ENCODE measurements at places on chromosomes 5 and 9. TPM values are rescaled to one million over a fixed set of nuclear protein-coding genes. Genes with fewer than 3 reads are reported as not detected.

DNA sequence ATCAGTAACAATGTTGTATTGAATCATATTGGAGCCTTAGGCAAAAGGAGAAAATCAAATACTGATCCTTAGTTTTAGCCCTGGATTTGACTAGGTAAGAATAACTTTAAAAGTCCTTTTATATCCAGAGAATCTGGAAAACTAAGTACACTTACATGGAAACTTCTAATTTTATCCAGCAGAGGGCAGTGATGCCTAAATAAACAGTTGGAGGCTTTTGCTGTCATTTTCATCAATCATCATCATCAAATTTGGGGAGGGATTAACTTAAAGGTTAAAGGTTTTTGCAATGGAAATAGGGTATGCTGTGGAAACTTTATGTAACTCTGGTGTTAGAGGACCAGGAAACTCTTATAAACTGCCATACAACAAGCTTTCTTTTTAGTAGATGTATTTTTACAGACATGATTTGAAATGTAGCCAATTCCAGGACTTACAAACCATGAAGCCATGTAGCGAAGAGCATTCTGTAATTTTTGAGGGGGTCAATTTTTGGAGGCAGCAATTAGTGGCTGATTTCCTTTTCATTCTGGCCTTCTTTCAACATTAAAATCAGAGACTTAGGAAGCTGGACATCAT is 112.7 kb downstream of the OSTF1 start:
- DNase-seq = no peak

- no peak for DNase-seq
Observed at GRCh38 chr5:6822068-6822467, 108.8 kb downstream of the TENT4A start.

DNA sequence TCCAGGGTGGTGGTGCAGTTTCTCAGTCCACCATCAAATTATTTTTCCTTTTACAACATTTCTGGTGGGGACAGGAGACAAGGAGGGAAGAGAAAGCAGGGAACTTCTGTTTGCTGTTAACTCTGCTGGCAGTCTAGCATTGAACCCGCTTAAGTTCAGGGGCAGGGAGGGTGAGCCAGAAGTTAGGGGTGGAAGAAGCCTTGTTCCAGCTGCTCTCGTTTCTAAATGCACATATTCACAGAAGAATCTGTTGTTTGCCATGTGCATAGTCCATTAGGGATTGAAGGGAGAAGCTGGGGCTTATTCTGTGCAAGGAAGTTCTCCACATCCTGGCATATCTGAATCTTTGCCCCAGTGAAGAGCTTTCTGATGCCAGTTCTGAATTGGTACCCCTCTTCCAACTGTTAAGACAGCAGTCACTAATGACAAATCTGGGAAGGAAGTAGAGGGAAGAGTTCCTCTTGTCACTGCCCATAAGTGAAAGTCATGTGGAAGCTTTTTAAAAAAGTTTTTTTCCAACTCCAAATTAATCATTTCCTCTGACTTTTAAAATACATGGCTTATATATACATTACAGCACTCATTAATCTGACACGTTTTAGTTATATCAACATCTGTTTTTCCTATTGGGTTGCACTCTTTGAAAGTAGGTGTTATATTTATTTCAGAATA is 32.6 kb upstream of the ACOT12 start:
- DNase-seq = no peak

Gene FAM169A
- total RNA-seq = 10.2 TPM

Gene SPATA31D4
- not detected for total RNA-seq

Gene BTNL9
- not detected for total RNA-seq

Gene MYMK
- total RNA-seq = not detected

Gene SLC1A3
- 1.9 TPM for total RNA-seq
